ENCODE measurements at places on chromosomes 3 and 15.

DNA sequence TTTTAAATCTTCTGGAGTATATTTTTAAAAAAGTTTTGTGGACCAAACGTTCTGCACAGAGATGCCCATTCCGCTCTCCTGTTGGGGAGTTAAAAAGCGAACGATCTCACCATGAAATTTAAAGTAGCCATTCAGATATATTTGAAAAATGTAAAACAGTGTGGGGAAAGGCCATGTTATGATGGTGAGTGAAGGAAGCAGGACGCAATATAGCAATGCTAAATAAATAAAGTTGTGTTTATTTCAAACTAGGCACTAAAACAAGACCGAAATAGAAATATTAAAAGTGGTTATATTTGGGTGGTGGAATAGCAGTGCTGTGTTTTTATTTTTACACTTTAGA lies 327 bp upstream of the CCDC13 start:
- DNase-seq: no peak

GRCh38 chr3:33063651-33064051 lies 33.3 kb downstream of the GLB1 start:
- DNase-seq: no peak

- no peak for DNase-seq
Measured at GRCh38 chr15:77607894-77608261, 24.8 kb downstream of the LINGO1 start.

DNA sequence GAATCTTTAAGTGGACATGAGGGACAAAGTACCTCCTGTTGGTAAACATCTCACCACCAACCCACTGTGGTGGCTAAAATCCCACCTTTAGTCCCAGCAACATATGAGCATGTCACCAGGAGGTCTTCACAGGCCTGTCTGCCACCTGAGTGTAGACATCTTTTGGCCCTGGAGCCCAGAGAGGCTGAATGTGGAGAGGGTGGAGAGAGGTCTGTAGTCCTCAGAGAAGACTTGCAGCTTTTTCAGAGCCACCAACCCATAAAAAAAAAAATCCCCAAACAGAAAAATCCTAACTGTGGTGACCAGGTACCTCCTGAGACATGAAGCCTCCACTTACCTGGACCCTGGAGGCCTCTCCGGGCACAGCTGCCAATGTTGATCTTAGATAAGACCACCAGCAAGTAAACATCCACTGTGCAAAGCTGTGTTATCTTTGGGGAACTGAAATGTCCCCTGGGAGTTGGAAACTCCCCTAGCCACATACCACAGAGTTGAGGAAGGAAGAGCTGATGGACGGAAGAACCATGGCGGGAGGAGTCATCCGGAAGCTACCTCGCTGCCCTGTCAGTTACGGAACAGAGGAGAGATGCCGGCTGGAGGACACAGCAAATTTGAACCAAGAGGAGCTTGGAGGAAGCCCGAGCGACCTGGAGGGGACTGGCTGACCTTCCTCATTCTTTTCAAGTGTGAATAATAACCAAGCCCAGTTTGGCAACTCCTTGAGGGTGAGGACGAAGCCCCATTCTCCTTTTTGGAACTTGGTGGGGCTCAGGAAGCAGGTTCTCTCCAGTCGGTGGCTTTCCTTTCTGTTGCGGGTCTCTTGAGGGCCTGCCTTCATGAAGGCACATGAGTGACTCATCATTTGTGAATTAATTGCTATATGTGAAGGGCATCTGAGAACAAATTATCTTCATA lies at the start of gene GHRL:
Gene GHRL (minus strand): TSS at position 443 of the 915 bp plus-strand sequence. CDS start 2,767 bp downstream, outside the sequence.
- DNase-seq: no peak

DNA sequence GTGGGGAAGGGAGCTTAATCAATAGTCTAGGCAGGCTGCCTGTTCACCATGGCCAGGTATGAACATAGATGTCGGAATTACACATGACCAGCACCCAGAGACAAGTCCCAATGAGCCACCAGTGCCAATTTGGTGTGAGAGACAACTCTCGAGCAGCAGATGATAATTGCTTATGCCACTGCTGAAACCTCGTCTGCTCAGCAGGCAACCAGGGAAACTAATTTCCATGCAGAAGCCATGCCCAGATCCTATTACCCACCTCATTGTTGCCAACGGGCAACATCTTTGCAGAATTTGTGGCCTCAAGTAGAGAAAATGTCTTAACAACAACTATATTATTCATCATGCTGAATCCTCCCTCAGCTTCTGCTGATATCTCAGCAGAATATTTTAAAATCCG lies 84.9 kb downstream of the CGGBP1 start:
- DNase-seq: no peak

DNA sequence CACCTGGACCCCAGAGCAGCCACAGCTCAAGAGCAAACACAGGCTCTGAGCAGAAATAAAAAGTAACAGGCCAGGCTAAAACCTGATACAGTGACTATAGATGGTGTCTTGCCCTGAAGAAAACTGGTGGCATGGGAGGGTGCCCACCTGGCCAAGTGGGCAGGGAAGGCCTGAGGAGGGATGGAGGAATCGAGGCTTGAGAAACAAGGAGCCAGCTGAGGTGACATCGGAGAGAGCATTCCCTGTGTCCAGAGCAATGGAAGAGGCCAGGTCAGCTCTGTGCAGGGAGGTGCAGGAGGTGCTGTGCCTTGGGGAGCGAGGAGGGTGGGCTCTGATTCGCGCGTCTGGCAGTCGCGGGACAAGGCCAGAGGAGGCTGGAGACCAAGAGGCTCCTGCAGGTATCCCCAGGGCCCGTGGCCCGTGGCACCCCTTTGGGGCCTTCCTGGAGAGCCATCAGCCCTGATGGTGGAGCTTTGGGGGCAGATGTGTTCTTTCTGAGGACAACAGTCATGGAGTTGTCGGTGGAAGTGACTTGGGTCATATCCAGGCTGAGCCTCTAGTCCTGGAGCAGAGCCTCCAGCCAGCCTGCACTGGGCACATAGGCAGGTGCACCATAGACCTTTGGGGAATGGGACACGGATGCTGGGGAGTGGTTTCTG lies 56.1 kb downstream of the PLXNA1 start:
- no peak for DNase-seq

DNA sequence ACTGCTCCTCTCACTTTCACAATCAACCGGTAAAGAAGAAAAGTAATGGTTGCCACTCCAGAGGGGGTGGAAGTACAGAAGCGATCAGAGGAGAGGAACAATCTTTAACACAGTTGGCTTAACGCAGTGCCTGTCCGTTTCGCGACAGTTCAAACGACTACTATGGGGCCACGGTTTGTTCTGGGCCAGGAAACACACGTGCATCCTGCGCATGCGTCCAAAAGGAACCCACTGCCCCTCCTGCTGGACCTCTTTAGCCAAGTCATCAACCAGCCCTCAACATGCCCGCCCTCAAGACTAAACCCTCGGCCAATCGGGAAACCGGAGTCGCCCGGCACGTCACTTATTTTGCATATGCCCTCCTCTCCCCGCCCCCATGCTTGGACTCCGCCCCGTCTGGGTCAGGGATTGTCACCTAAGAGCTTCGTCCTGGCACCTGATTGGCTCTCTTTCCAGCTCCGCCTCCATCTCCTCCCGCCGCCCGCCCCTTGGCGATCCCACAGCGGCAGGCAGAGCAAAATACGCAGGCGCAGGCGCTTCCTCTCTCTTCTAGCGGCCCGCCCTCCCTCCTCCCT lies 345 bp upstream of the CDV3 start:
- peak; percentile 100 for DNase-seq

- peak; percentile 47 for DNase-seq
Measured at GRCh38 chr3:120622870-120623726, 27.0 kb downstream of the NDUFB4 start.

DNA sequence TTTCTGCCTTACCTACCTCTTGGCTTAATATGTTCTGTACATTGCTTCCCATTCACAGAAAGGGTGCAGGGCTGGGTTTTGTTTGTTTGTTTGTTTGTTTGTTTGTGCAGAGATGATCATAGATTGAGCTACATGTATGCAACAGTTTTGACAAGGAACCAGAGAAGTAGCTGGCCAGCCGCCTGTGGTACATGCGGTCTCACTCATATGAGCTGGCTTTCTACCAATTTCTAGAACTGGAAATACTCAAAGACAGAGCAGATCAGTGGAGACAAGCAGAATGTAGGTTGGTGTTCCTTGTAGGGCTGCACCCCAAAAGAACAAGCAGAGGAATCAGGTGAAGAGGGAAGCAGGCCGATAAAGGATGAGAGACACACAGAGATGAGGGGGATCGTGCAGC lies 502.7 kb downstream of the SOX2 start:
- no peak for DNase-seq

DNA sequence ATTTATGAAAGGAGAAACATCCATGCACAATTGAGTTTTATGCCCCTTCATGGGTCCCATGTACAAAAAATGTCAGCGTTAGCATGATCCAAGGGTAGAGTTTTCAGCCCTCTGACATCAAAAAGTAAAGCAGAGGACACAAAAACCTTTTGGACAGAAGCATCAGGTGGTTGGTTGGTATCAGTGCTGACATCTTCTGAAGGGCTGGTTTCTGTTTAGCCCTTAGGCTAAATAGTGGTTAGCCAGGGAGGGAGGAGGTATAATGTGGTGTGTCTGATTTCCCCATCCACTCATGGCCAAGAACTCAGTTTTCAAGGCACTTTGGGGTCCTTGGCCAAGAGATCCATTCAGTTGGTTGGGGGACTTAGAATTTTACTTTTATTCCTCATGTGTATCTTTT lies 16.5 kb downstream of the CCDC66 start:
- DNase-seq: no peak

GRCh38 chr3:54550221-54550977 lies 377.5 kb downstream of the LRTM1 start:
- no peak for DNase-seq

- DNase-seq: no peak
Measured at GRCh38 chr3:29536016-29536758, 255.3 kb downstream of the RBMS3 start.

DNA sequence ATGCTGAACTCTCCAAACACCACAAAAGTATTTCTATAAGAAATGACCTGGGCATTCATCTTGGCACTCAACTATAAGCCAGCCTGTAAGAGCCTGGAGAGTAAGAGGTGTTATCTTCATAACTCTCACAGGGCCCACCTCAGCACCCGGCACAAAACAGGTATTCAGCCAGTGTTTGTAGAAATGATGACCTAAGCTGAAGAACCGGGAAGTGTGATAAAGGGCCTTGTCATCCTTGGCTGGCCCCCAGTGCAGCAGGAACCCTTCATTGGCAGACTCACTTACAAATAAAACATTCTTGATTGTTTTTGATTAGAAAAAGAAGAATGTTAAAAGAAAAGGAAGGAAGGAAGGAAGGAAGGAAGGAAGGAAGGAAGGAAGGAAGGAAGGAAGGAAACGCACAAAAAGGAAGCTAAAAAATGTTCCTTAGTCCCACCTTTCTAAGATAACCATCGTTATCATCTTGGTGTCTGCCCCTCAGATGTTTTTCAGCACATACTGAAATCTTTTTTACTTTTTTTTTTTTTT lies 52.1 kb downstream of the DAPK2 start:
- peak; percentile 47 for DNase-seq

DNA sequence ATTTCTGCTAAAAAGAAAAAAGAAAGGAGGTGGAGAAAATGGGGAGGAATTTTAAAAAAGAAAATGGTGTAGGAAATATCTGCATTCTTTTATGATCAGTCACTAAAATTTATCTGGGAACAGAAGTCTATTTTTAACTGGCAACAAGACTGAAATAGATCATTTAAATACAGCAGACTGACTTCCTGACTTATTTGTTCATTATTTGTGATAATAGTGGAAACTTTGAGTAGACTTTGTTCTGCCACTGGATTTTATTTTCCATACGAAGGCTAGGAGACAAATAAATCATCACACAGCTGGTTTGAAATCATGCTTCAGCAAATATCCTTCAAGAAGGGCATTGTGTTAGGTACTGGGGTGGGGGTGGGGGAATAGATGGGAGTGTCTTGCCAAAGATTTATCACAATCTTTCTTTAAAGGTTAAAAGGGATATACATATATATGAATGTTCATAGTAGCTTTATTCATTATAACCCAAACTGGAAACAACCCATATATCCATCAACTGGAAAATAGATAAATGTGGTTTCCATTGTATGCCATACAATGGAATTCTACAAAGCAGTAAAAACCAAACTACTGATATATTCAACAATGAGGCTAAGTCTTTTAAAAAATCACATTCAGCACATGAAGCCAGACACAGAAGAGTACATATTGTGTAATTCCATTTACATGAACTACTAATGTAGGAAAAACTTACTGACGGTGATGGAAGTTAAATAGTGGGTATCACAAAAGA lies 4.7 kb upstream of the CLASP2 start:
- DNase-seq: no peak

DNA sequence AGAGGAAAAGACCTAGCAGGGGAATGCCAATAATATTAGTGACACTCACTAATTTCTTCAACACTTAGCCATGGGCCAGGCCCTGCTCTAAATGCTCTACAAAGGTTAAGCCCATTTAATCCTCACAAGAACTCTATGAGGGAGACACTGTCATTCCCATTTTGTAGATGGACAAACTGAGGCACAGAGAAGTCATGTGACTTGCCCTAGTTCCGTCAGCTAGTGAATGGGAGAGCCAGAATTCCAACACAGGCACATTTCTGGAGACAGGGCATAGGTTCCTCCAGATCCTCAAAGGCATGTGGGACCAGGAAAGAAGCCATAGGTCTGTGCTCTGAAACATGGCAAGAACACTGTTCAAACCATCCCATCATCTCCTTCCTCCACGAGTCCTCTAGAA lies 31.5 kb downstream of the LOXL1 start:
- DNase-seq: no peak

- DNase-seq: no peak
Measured at GRCh38 chr3:195517030-195517429, 26.1 kb downstream of the PPP1R2 start.

GRCh38 chr3:143671626-143672025 lies 176.6 kb downstream of the SLC9A9 start:
- no peak for DNase-seq

DNA sequence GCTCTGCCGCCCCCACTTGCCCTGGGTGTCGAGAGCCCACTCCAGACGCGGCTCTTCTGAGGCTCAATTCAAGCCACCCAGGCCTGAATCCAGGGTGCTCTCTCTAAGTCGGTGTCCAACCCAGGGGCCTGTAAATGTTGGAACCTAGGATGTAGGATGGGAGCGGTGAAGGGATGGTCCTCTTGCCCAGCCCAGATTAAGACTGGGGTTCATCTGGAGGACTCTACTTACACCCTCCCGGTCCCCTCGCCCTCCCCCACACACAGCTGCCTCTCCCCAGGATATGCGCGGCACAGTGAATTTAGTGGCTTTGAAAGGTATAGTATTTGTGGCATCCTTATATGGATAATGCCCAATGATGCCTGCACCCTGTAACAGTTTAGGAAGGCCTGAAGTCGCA lies 822 bp upstream of the FBN1 start:
- DNase-seq: no peak

GRCh38 chr3:134464064-134464688 lies 21.6 kb downstream of the ANAPC13 start:
- DNase-seq: peak; percentile 87

GRCh38 chr3:131705558-131706051 lies 202.8 kb upstream of the MRPL3 start:
- DNase-seq: no peak

DNA sequence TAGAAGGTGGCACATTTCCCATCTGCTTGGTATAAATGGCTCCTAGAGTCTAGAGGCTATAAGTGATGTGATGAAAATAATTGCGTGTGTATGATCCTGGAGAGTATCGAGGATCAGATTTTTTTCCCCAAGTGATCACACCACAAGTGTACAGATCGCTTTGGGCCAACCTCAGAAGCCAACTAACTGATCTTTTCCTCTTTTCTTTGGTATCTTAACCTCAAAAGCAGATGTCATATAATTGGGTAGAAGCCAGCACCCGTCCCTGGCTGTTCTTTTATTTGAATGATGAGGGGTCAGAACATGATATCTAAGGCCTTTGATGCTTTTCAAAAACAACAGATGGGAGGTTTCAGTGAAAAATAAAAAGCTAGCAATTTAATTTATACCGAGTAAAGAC lies 3.3 kb downstream of the P2RY14 start:
- no peak for DNase-seq

Measured in MG63 (cell line).